ENCODE measurements at places on chromosomes 7 and 10.

- DNase-seq: no peak
Observed at GRCh38 chr7:4606797-4607196, 75.3 kb upstream of the FOXK1 start.

DNA sequence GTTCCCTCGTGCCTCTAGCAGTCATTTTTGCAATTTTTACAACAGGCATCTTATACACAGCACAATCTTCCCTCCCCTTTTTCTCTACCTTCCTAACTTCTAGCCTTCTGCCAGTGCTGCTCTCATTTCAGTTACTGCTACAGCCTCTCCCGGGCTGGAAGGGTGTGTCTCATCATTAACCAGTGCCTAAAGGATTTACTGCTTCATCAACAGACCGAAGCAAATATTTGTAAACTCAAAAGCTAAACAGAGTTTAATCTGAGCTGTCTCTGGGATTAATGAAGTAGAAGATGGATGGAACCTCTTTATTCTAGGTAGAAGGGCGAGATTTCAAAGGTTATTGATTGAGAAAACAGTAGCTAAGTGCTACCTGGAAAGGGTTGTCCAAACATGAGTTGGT, 94.3 kb downstream of the PRPF18 start:
- no peak for DNase-seq

- DNase-seq: no peak
Observed at GRCh38 chr7:44749992-44750391, 1.3 kb downstream of the ZMIZ2 start.

- no peak for DNase-seq
Observed at GRCh38 chr7:82527851-82528250, 84.3 kb upstream of the CACNA2D1 start.

DNA sequence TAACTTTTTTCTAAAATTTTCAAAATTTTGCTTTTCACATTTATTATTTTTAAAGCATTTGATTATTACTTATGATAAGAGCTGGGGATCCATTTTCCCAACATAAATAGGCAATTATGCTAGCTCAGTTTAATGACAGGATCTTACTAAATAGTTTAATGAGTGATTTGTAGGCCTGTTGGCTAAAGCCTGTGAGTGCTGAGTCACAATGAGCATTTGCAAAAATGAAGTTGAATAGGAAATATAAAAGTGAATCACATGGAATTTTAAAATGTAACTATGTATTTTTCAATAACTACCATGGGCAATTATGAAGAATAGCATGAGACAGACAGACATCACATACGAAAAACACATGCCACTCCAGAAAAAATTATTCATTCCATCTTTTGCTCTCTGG, 45.1 kb upstream of the ZPBP start:
- DNase-seq: no peak

- DNase-seq: no peak
Observed at GRCh38 chr7:22762866-22763265, 35.9 kb downstream of the IL6 start.

DNA sequence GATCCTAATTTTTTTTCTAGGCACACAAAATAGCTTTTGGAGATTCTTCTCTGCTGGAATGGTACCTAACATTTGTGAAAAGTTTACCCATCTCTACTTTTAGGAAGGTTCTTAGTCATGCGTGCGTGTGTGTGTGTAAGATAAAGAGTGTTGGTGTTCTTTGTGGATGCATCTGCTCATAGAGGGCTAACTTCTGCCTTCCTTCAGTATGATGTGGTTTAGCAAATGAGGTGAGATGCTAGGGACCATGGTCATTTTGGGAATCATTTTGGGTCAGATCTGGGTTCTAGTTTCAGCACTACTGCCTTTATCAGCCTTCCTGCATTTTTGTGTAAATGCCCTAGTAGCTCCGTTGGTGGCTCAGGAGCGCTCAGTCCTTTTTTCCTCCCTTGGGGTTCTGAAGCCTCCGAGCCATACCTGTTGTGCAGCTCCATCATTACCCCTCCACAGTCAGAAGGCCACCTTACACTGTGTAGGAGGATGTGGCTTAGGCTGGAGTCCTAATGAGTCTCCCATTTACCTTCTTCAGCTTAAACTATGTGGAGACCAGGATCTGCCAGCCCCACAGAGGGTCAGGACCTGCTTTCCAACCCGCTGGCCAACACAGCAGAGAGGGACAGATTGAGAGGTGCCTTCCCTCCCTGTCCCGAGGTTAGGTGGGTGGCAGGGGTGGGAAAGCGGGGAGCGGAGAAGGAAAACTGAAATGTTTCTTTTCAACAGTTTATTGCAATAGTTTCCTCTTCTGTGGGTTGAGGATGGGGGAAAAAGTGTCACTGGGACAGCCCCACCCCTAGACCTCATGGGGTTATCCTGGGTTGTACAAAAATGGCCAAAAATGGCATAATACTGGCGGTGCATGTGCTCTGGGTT, 31.2 kb downstream of the TSPAN14 start:
- DNase-seq: no peak

DNA sequence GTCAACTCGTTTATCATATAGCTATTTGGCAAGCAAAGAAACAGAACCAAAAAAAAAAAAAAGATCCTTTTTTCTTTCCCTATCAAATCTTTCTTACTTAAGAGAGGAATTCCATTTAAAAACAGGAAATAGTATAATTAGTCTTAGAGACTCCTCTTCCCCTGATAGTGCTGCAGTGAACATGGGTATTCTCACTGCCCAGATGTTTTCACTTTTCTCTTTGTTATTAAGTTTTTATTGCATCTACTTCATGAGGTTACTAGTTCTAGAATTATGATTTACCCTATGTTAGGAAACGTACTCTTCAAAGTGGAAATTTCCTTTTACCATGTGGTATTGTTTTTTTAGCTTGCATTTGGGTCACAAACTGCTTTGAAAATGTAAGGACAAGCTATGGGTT, 8.5 kb downstream of the CASP2 start:
- no peak for DNase-seq

GRCh38 chr10:11563936-11564335, 47.5 kb downstream of the USP6NL start:
- DNase-seq: no peak

GRCh38 chr10:118621304-118621942, 26.0 kb upstream of the PRLHR start:
- DNase-seq: no peak

DNA sequence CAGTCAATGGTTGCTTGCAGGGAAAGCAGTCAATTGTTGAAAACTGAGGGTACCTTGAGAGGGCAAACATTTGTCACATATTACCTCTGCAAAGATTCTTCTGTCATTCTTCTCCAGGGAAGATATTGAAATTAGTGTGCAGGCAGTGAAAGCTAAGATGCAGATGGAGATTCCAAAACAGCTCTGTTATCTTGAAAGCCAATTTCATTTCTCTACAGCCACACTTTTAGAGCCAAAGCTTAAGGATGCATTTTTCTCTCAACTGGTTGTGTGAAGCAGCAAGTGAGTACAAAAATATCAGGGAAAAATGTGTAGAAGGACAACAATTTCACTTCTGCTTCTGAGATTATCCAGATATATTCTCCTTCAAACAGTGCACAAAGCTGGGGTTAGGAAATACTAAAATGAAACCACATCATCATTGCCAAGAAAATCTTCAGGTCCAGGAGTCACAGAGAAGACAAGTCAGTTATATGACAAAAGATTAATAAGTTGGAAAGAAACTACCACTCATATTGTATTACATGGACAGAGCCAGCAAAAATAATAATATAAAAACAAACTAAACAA, 16.3 kb downstream of the SGMS1 start:
- DNase-seq: no peak

DNA sequence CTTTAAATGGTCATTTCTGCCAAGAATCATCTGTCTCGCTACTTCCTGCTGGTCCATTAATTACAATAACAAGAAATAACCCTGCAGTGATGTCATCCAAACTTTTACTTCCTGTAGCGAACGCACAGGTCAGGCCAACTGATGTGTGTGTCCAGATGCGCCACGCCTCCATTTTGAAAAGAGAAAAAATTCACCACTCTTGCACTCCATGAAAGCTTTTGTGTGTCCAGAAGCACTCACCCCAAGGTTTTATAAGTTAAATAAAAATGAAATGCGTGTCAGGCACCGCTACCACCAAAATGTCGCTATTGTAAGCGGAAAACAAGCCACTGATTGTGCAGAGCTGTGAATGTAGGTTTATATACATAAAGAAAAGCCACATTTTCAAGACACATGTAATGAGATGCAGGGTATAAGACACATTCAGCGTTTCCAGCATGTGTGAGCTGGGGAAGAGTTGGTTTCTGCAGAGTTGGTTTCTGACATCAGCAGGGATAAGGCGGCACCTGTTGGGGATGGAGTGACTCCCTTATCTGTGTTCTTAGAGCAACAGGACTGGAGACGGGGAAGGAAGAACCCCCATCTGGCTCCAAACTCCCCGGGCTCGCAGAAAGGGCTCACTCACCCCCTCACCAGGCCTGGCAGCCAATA, 83.3 kb downstream of the CTBP2 start:
- DNase-seq: no peak

GRCh38 chr7:74148491-74148890, 25.7 kb upstream of the EIF4H start:
- no peak for DNase-seq

DNA sequence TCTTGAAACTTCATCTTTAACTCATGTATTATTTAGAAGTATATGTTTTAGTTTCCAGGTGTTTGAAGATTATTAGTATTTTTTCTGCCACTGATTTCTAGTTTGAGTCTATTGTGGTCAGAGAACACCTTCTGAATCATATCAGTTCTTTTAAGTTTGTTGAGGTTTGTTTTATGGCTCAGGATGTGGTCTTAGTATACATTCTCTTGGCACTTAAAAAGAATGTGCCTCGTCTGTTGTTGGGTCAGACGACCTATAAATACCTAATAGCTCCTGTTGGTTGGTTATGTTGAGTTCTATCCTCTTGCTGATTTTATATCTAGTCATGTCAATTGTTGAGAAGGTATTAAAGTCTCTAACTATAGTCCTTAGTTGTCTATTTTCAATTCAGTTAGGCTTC, 15.9 kb downstream of the TDRD1 start:
- no peak for DNase-seq

DNA sequence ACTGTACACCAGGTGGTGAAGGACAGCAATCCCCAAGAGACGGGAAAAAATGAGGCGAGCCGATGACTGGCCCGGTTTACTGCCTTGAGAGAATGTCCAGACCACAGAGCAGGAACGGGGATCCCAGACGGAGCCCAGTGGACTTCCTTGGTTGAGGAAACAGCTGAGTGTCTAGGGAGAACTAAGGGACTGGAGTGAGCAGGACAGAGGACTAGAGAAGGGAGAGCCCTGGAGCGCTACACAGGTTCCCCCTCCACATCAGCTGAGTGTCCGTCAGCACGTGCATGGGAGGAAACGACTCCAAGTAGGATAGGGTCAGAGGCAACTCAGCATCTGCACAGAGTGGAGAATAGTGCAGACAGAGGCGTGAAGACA, 7.1 kb upstream of the WDR86 start:
- no peak for DNase-seq

- DNase-seq: no peak
Observed at GRCh38 chr10:66877361-66877760, 48.5 kb upstream of the LRRTM3 start.

DNA sequence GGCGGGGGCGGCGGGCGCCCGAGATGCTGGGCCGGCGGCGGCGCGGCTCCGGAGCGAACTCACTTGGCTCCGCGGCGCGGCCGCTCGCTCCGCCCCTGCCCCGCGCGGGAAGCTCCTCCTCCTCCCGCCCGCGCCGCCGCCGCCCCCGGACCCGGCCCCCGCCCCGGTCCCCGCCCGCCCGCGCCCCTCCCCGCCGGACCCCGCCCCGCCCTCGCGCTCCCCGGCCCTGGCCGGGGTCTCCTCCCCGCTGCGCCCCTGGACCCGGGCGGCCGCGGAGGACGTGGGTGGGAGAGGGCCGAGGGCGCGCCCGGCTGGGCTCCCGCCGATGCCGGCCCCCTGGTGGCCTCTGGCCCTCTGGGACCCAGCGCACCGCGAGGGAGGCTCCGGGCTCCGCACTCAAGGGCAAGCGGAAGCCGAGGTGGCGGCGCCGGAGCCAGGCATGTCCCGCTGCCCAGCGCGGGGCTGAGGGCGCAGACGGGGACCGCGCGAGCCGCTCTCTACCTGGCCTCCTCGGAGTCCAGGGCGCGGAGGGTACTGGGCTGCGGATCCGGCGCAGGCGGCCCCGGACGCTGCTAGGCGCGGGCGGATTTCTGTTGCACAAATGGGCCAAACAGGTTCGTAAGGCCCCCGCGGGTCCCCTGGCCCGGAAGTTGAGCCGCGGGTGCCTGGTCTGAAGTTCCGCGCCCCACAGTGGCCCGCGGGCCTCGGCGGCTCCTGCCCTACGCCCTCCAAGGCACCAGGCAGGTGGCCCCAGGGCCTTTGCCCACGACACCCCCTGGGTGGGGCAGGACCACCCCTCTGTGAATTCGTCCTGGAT, at the start of gene TCERG1L:
TCERG1L (minus strand) TSS at position 61 of the 817 bp plus-strand sequence. CDS start 86 bp downstream, outside the sequence.
- DNase-seq: no peak

DNA sequence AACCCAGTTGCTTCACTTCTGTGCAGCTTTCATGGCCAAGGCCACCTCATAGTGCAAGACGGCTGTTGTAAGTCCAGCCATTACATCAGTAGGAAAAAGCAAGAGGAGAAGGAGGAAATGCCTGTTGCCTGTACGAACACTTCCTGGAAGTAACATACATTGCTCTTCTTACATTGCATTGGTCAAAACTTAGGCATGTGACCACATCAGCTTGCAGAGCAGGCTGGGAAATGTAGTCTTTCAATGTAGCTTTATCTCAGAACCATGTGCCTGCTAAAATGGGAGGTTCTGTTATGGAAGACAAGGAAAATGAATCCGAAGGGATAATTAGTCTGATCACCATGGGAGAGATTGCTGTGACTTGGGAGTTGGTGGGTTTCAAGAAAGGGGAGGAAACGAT, 4.3 kb downstream of the SLC29A3 start:
- DNase-seq: no peak

DNA sequence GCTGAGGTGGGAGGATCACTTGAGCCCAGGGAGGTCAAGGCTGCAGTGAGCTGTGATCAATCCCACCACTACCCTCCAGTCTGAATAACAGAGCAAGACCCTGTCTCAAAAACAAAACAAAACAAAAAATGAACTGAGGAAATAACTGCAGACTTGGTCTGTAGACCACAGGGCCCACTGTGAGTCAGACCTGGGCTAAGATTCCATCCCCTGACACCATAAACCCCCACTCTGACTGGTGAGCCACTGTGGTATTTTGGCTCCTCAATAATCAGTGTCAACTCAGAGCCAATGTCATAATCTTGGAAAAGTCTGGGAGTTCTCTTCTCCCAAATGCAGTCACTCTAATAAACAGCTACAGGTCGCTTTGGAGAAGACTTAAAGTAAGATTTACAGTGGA, 24.0 kb upstream of the ERCC6 start:
- DNase-seq: no peak

DNA sequence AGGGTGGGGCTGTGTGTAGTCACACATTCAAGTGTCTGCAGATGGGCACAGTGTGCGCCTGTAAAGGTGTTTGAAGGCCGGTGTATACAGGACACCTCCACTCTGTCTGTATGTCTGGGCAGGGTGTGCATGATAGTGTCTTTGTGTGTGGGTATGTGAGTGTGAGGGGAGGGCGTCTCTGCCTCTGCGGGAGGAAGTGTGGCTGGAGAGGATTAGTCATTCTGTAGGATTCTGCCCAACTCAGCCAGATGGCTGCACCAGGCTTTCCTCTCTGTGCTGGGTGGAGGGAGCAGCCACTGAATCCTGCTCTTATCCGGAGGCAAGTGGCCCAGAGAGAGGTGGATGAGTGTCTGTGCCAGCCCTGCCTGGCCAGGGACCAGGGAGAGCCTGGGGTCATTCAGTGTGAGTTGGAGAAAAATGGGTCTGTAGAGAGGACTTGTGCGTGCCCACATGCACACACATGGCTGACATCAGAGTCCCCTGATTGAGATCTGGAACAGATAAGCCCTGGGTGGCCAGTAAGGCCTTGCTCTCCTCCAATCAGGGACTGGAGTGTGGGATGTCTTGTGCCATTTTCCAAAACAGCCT, 1.7 kb downstream of the SFXN3 start:
- peak; percentile 68 for DNase-seq
